ENCODE measurements at places on chromosomes 2 and 18.

- no peak for DNase-seq
These were observed 30.4 kb downstream of the LBH start for GRCh38 chr2:30261695-30262211.

DNA sequence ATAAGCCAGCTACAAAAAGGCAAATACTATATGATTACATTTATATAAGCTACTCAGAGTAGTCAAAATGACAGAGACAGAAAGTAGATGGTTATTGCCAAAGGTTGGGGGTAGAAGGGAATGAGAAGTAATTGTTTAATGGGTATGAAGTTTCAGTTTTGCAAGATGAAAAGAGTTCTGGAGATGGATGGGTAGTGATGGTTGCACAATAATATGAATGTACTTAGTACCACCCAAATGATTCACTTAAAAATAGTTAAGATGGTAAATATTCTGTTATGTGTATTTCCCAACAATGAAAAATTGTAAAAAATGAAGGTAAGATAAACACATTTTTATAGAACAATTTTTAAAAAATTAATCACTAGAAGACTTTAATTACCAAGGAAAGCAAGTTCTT lies 448.4 kb downstream of the ADCYAP1 start:
- no peak for DNase-seq

DNA sequence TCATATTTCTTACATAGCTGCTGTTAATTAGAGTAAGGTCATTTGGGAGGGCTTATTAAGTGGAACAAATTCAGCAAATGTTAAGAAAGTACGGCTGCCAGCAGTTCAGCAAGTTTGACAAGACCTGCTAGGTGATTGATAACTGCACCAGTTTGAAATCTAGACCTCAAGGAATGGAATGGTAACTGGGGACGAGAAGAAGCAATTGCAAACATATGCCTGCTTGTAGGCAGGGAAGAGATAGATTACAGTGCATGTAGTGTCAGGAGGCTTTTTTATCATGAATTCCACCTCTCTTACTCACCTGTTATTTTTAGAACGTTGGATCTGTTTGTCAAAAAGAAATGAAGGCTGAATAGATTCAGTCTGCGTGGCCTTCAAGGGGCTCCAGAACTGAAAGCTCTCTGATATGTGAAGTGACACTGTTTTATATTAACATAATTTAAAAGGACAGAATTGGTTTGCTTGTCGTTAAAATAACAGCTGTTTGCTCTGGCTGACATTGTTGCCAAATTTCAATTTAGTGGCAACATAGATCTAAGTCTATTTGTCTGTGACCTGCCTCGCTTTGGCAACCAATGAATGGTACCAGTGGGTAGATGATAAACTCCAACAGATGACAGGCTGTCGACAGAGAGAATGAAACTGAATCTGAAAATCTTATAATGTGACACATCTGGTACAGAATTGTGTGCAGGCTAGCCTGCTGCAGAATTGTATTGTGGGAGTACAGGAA lies 199.3 kb downstream of the ZNF407 start:
- peak; percentile 15 for DNase-seq

DNA sequence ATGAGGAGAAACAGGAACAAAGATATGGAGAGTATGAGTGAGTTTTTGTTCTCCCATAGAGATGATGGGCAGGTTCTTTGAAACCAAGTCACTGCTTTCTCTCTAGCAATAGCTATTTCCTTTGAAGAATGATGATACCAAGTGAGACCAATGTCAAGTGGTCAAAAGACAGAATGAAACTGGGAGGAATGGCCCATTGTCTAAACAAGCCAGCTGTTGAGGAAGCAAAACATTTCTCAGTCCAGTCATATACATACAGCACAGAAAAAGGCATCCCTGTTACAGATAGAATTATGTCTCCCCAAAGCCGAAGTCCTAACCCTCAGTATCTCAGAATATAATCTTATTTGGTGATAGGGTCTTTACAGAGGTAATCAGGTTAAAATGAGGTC lies 66.1 kb upstream of the EPC2 start:
- DNase-seq, result no peak

DNA sequence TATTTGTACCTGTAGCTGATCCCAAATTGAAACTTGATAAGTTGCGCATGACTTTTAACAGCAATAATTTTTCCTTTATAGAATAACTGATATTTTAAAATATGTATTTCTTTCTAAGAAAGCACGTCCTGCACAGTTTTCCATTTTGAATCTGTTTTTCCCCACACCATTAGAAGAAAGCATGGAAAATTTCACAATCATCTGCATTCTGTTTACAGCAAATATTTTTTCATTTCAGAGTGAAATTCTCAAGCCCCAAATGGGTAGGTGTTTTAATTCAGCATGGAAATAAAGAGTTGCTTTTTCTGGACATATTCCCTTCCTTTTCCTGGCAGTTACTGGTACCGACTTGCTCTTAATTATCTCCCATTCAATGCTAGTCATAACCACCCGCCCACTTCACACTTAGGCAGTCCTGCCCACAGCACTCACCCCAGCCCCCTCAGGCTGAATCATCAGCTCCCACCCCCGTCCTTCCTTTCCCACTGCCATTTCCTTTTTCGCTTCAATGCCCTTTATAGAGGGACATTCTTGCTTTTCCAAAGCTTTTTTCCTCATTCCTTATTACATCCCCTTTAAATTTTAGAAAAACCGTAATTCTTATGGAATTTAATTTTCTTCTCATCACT lies 89.2 kb upstream of the GLS start:
- DNase-seq, result peak; percentile 67

DNA sequence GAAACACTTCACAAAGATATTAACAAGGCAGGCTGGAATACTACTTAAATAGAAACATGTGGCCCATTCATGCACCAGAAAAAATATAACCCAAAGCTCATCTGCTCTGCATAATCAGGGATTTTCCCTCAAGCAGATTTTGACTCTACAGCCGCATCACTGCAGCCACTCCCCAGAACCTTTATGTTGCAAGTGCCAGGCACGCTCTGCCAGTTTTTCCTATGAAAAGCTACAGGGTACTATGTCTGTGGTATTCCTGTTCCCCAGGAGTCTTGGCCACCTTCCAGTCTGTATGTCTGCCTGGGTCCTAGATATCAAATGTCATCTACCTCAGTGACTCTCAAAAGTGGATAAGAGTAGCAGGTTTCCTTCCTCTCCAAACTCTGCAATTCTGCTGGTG lies 3.8 kb downstream of the COA5 start:
- DNase-seq, result peak; percentile 46

- no peak for DNase-seq
These were observed 14.0 kb downstream of the ZNF532 start for GRCh38 chr18:58878640-58879039.

- DNase-seq, result no peak
These were observed 66.6 kb downstream of the PPP4R1 start for GRCh38 chr18:9547782-9548181.

DNA sequence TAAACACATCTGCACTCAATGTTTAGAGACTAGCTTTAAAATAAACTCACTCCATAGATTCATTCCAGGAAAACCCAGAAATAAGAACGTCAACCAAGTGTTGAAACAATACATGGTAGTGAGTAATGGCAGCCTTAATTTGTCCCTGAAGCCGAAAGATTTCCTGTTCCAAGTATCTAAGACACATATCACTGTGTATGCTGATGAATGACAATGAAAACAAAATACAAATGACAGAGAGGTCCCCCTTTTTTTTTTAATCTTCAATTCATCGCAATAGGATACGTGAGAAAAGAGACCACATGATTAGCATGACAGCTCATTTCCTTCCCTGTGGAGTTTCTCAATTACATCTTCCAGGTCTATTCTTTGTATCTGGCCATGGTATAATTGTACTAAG lies 160.5 kb upstream of the STK17B start:
- DNase-seq, result no peak

DNA sequence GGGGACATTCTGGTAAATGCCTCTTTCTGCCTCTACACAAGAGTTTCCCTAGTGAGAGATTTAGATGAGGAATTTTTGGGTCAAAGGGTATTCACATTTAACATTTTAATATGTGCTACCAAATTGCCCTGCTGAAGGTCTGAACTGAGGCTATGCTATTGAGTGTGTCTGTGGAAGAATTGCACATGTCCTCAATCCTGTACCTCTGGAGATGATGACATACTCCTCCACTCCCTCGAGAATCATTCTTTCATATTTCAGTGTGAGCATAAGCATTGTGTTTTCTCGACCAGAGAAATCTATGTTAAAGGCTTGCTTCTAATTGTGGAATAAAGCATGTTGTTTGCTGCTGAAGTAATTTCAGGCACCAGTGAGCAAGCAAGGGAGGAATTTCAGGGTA lies 110.5 kb downstream of the TSN start:
- no peak for DNase-seq

DNA sequence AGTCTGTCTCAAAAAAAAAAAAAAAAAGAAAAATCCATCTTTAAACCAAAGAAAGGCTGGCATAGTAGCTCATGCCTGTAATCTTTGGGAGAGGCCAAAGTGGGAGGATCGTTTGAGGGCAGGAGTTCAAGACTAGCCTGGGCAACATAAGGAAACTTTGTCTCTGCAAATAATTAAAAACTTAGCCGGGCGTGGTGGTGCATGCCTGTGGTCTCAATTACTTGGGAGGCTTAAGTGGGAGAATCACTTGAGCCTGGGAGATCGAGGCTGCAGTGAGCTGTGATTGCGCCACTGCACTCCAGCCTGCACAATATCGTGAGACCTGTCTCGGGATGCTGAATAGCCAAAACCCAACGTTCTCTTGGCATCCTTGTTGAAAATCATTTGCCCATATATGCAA lies 6.1 kb downstream of the CNOT11 start:
- DNase-seq, result no peak

GRCh38 chr2:133092571-133092970 lies 422.6 kb upstream of the LYPD1 start:
- no peak for DNase-seq

- peak; percentile 85 for DNase-seq
These were observed at the start of gene RAB27B for GRCh38 chr18:54828281-54828881. TSS of gene RAB27B (plus strand) at chr18:54828477. CDS start at chr18:54877586, 49,109 bp downstream.

GRCh38 chr2:137865954-137866540 lies 98.2 kb upstream of the HNMT start:
- DNase-seq, result peak; percentile 76

GRCh38 chr2:195164930-195165329 lies 492.1 kb upstream of the SLC39A10 start:
- DNase-seq, result no peak

GRCh38 chr2:240840435-240841060 lies 20.5 kb upstream of the KIF1A start:
- DNase-seq, result peak; percentile 48

All from activated naive CD4-positive, alpha-beta T cell treated with anti-CD3 and anti-CD28 coated beads for 36 hours (primary cell).